ENCODE measurements at places on chromosomes 2 and 18.

DNA sequence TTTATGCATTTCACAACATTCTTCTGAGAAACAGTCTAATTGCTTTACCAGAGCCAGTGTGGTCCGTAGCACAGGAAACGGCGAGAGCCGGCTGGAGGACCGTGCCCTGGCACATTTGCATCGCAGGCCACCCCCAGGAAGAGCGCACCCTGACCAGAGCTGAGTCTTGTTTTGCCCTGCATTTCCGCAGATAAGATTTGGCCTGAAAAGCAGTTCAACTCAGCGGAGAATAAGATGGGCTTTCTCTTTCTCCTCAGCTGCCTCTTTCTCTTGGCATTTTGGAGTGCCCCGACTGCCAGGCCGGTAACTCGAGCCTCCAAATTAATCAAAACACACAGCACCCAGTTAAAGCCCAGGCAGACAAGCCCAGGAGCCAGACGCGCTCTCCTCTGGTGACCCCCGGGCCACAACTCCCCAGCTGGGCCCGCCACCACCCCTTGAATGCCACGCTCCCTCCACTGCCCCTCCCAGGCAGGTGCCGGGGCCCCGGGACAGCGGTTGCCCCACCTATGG lies 464 bp downstream of the COL4A4 start:
- H3K27ac ChIP-seq = no peak overlapping the region
- H3K4me1 ChIP-seq = peaks cover 12% of the 10 kb centered on the region
- H3K4me3 ChIP-seq = no peak overlapping the region
- H3K27me3 ChIP-seq = peaks cover 7% of the 10 kb centered on the region
- no peak for DNase-seq

DNA sequence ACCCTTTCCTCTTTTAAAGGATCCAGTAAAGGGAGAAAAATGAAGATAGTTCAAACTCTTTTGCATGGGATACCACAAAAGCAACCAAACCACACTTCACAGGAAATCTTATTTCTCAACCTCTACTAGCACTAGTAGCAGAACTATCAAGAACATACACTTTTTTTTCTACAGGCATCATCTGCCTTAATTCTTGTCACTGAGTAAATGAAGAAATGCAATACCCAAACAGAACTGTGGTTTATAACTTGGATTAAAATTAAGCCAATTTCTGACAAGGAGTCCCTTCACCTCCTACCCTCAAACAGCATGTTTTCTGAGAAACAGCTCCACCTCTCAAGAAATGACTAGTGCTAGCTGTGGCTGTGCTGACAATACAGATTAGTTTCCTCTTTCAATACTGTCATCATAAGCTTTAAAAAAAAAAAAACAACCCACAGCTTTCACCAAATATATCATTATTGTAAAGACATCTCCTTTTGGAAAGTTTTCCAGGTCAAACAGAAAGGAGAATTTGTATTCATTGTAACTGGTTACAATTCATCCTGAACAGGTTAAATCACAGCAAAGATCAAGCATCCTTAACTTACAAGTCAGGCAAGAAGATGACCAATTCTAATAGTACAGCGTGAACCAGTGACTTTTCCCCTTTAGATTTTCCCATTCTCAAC lies 44.4 kb downstream of the PTPN2 start:
- no peaks in the 10 kb centered on the region for H3K27me3 ChIP-seq
- peaks cover 27% of the 10 kb centered on the region for H3K36me3 ChIP-seq
- no peak for DNase-seq
- peaks cover 4% of the 10 kb centered on the region for H3K4me1 ChIP-seq

DNA sequence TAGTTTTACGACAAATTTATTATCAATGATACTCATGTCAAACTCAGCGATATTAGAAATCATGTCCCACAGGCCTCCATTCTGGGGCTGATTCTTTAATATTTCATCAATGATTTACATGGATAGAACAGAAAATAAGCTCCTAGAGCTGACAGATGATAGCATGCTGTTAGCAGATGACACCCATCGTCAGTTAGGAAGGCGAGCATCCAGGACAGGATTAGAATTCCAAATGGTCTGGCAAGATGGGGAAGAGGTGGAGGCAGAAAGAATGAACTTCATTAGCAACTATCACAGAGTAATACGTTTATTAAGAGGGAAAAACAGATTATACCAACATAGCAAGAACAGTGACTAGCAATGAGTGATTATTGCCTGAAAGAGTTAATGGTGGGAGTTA lies 46.2 kb upstream of the ACVR1 start:
- no peaks in the 10 kb centered on the region for H3K36me3 ChIP-seq
- no peaks in the 10 kb centered on the region for H3K27me3 ChIP-seq
- peaks cover 11% of the 10 kb centered on the region for H3K4me1 ChIP-seq
- H3K27ac ChIP-seq = no peak overlapping the region
- H3K4me3 ChIP-seq = no peak overlapping the region

GRCh38 chr2:131035826-131036231 lies 57.4 kb downstream of the FAM168B start:
- H3K27ac ChIP-seq = no peak overlapping the region
- no peaks in the 10 kb centered on the region for H3K36me3 ChIP-seq
- H3K4me3 ChIP-seq = no peak overlapping the region
- H3K4me1 ChIP-seq = peaks cover 2% of the 10 kb centered on the region

DNA sequence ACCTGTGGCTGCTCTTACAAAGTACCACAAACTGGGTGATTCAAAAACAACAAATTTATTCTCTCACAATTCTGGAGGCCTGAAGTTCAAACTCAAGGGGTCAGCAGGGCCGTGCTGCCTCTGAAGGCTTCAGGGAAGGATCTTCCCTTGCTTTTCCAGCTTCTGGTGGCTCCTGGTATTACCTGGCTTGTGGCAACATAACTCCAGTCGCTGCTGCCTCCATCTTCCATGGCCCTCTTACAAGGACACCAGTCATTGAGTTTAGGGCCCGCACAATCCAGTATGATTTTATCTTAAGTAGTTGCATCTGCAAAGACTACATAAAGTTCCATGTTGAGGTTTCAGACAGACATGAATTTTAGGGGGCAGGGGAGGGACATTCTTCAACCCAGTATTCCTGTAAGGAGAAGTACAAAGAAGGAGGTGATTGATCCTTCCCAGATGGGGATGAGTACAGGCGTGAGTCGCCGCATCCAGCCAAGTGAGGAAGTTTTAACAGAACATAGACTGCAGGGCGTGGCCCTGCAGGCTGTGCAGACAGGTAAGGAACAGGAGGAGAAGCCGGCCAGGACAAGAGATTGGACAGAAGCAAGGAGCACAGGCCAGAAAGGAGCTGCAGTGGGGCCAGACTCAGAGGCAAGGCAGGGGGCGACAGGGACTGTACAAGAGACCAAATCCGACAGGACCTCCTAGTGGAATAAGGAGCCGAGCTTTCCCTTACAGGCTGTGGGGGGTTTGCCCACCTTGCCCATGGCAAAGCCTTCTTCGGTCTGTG lies 44.4 kb upstream of the BZW1 start:
- H3K36me3 ChIP-seq = no peaks in the 10 kb centered on the region
- H3K4me1 ChIP-seq = peaks cover 2% of the 10 kb centered on the region
- H3K27me3 ChIP-seq = peaks cover 16% of the 10 kb centered on the region

GRCh38 chr2:17911491-17912260 lies 33.2 kb downstream of the KCNS3 start:
- no peaks in the 10 kb centered on the region for H3K36me3 ChIP-seq
- H3K27me3 ChIP-seq = no peaks in the 10 kb centered on the region

DNA sequence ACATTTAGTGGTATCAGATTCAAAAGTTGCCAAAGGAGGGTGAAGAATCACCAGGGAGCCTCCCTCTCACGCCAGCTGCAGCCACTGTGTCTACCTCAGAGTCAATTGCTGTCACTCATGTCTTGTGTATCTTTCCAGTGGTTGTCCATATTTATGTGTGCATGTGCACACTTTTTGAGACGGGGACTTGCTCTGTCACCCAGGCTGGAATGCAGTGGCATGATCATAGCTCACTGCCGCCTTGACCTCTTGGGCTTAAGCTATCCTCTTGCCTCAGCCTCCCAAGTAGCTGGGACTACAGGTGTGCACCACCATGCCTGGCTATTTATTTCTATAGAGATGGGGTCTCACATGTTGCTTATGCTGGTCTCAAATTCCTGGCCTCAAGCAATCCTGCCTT lies 4.0 kb downstream of the MOCOS start:
- no peak overlapping the region for H3K27ac ChIP-seq
- peaks cover 14% of the 10 kb centered on the region for H3K36me3 ChIP-seq
- H3K4me1 ChIP-seq = peaks cover 12% of the 10 kb centered on the region
- no peaks in the 10 kb centered on the region for H3K27me3 ChIP-seq

DNA sequence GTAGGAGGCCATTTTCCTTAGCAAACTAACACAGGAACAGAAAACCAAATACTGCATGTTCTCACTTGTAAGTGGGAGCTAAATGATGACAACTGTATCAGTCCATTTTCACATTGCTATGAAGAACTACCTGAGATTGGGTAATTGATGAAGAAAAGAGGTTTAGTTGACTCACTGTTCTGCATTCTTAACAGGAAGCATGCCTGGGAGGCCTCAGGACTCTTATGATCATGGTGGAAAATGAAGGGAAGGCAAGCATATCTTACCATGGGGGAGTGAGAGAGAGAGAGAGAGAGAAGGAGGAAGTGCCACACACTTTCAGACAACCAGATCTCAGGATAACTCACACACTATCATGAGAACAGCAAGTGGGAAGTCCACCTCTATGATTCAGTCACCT lies 105.3 kb downstream of the PARD3B start:
- H3K4me1 ChIP-seq = no peaks in the 10 kb centered on the region
- no peaks in the 10 kb centered on the region for H3K27me3 ChIP-seq
- no peak for DNase-seq
- H3K4me3 ChIP-seq = no peak overlapping the region
- H3K27ac ChIP-seq = no peak overlapping the region

DNA sequence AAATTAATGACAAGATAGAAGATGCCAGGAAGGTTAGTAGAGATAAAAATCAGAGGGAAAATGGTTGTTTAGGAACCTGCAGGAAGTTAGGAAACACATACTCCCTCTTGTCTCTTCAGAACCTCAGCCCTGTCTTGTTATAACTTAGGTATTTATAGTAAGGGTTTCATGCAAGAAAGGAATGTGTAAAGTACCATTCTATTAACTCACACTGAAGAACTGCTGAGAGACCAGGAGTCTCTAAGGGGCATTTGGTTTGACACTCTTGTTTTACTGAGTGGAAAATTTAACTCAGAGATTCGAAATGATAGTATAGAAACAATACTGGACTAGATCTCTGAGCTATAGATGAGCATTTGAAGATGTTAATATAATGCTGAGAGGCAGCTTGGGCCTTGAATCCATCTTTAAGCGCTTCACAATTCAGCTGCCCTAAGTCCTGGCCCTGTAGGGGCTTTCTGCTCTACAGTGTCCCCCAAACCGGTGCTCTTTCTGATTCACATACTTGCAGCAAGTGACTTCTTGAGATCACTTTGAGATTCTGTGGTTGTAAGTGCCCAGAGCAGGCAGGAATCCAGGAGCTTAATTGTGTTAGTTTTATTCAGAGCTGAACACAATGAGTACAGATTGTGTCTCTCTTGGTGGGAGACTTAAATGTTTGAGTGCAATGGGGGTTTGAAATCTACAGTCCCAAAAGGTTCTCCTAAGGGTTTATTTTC lies 235.0 kb upstream of the RGPD4 start:
- no peaks in the 10 kb centered on the region for H3K4me1 ChIP-seq
- H3K27me3 ChIP-seq = no peaks in the 10 kb centered on the region
- no peak overlapping the region for H3K27ac ChIP-seq
- DNase-seq = no peak
- no peak overlapping the region for H3K4me3 ChIP-seq

DNA sequence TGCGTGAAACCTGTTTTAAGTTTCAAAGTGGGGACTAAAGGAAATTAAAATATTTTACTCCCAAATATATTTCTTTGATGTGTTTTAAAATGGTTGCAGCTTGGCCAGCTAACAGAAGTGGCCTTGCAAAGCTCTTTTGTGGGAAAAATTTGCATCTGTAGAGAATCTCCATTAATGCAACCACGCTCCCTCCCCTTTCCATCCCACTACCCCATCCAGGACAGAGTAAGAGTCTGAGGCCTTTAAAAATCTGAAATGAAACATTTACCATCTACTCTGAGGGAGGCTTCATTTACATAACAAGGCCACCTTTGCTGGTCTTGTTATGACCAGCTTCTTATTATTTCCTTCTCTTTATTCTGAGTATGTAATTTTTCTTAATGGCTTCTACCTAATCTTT lies 63.5 kb downstream of the STAT4 start:
- no peak overlapping the region for H3K4me3 ChIP-seq
- no peak for DNase-seq
- H3K27ac ChIP-seq = no peak overlapping the region
- no peaks in the 10 kb centered on the region for H3K4me1 ChIP-seq
- H3K36me3 ChIP-seq = no peaks in the 10 kb centered on the region
- no peaks in the 10 kb centered on the region for H3K27me3 ChIP-seq

- no peaks in the 10 kb centered on the region for H3K4me1 ChIP-seq
- DNase-seq = no peak
- no peak overlapping the region for H3K27ac ChIP-seq
- H3K4me3 ChIP-seq = no peak overlapping the region
- no peaks in the 10 kb centered on the region for H3K27me3 ChIP-seq
- no peaks in the 10 kb centered on the region for H3K36me3 ChIP-seq
These were observed 274.5 kb downstream of the PIK3C3 start for GRCh38 chr18:42229211-42230210.

GRCh38 chr2:40935349-40935748 lies 483.5 kb upstream of the SLC8A1 start:
- H3K4me1 ChIP-seq = no peaks in the 10 kb centered on the region
- no peak for DNase-seq
- no peak overlapping the region for H3K4me3 ChIP-seq
- no peaks in the 10 kb centered on the region for H3K36me3 ChIP-seq
- no peak overlapping the region for H3K27ac ChIP-seq
- H3K27me3 ChIP-seq = no peaks in the 10 kb centered on the region

- DNase-seq = no peak
- peaks cover 32% of the 10 kb centered on the region for H3K4me1 ChIP-seq
- peaks cover 13% of the 10 kb centered on the region for H3K36me3 ChIP-seq
These were observed 615 bp downstream of the ADNP2 start for GRCh38 chr18:80109676-80110078.

GRCh38 chr2:111698743-111699554 lies 185.0 kb downstream of the ANAPC1 start:
- DNase-seq = peak; percentile 94
- no peaks in the 10 kb centered on the region for H3K27me3 ChIP-seq
- H3K4me1 ChIP-seq = peaks cover 10% of the 10 kb centered on the region

GRCh38 chr2:85900366-85900765 lies 11.6 kb upstream of the ST3GAL5 start:
- H3K27me3 ChIP-seq = no peaks in the 10 kb centered on the region
- no peak overlapping the region for H3K4me3 ChIP-seq
- H3K36me3 ChIP-seq = no peaks in the 10 kb centered on the region
- no peak for DNase-seq
- H3K27ac ChIP-seq = no peak overlapping the region
- no peaks in the 10 kb centered on the region for H3K4me1 ChIP-seq

DNA sequence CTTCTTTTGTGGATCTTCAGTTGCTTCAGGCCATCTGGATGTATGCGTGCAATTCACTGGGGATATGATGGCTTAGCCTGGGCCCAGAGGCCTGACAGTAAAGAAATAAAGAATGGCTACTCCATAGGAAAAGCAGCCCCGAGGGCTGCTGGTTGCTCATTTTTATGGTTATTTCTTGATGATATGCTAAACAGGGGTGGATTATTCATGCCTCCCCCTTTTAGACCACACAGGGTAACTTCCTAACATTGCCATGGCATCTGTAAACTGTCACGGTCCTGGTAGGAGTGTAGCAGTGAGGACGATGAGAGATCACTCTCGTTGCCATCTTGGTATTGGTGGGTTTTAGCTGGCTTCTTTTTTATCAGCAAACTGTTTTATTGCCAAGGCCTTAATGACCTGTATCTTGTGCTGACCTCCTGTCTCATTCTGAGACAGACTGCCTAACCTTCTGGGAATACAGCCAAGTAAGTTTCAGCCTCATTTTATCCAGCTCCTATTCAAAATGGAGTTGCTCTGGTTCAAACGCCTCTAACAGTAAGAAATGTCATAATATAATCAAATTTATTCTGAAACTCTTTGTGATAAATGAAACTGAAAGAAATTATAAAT lies 60.5 kb downstream of the DSEL start:
- no peaks in the 10 kb centered on the region for H3K36me3 ChIP-seq
- H3K4me3 ChIP-seq = no peak overlapping the region
- no peaks in the 10 kb centered on the region for H3K27me3 ChIP-seq
- H3K27ac ChIP-seq = no peak overlapping the region
- H3K4me1 ChIP-seq = no peaks in the 10 kb centered on the region

Data from K562 (cell line).